GM10248 (cell line): ENCODE measurements at places on chromosomes 12 and 14.

DNA sequence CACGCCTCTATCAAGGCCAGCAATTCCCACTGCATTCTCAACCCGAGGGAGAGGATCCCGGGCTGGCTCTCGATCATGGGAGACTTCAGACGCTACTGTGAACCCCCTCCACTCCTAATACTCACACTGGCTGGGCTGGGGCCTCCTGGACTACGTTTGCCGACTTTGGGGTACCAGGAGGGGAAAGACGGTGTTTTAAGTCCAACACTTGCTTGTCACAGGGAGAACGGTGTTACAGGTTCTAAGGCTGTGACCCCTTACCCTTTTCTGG, 463 bp downstream of the NACA start:
- DNase-seq, result no peak

GRCh38 chr12:66829660-66830325, 150.9 kb upstream of the GRIP1 start:
- DNase-seq, result no peak

DNA sequence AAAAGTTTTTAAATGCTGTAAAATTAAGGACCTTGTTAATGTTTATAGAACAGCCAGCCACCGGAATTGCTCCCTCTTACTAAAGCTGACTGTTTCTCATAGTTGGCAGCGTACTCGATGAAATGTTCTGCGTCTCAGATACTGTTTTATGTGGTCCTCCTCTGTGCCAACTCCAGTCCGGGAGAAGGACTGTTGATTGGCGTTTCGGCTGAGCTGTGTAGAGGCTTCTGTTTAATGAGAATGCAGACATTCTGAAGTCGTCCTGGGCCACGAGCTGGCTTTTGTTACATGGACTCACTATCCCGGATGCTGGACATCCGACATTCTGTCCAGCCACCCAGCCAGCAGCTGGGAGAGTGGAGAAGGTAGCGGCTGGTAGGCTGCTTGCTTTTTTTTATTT, 75.4 kb downstream of the WDR20 start:
- DNase-seq, result no peak

GRCh38 chr14:75566752-75567151, 11.7 kb upstream of the FLVCR2 start:
- no peak for DNase-seq

GRCh38 chr12:106942775-106943174, 12.9 kb upstream of the TMEM263 start:
- no peak for DNase-seq

DNA sequence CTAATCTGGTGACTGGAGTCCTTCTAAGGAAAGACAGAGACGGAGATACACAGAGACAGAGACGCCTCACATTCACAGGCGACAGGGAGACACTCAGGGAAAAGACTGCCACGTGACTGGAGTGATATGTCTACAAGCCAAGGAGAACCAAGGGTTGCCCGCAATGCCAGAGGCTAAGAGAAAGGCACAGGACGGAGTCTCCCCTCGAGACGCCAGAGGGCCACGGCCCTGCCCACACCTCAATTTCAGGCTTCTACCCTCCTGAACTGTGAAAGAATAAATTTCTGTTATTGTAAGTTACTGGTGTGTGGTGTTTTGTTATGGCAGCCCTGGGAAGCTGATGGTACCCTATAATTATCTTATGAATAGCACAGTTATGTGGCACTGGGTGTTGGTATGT, 11.6 kb upstream of the RAN start:
- DNase-seq, result no peak

DNA sequence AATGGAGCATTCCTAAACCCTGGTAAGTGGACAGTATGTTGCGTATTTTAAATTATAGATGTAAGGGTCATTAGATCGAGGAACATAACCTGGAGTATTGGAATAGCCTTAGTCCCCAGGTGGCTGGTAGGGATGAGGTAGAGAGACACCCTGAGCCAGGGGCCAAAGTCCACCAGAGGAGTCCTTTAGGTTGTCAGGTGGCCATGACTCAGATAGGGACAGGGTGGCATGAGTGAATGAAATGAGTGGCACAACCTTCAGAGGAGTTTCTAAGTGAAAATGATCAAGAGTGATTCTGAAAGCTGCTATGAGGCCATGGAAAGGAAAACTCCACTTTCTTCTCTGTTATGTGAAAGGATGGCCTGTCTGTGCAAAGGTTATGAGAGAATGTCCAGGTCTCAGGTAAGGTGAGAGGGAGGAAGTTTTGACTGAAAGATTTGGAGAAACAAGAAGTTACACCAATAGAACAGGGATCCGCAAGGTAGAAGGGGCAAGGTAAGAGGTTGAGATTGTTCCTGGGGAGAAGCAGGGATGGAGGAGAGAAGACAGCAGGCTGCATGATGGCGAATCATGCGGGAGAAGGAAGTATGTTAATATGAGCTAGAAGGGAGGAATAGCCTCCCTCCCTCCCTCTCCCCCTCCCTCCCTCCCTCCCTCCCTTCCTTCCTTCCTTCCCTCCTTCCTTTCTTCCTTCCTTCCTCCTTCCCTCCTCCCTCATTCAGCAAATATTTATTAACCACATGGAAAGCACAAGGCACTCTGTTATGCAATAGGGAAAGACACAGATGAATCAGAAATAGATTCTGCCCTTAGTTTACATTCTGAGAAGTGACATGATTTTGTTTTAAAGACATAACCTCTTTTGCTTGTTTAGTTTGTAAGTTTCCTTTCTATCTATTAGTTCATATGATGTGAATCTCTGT, 14.0 kb upstream of the RIPK3 start:
- no peak for DNase-seq

- no peak for DNase-seq
Measured at GRCh38 chr14:33126433-33126832, 187.8 kb downstream of the NPAS3 start.

- no peak for DNase-seq
Measured at GRCh38 chr12:25965682-25966081, 7.2 kb downstream of the RASSF8 start.

DNA sequence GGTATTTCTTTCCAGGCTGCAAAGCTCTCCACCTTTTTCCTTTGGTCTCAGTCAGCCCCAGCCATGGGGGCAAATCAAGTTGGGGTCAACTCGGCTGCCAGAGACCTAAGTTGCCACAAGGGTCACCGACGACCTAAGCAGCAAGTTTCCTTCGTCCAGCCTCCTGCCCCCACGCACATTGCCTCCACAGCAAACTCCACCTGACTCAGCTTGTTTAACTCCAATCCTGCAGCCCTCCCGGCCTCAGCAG, 767 bp upstream of the KCNMB4 start:
- DNase-seq, result no peak

- DNase-seq, result peak; percentile 98
Measured at GRCh38 chr12:109880043-109880931, at the start of gene GLTP. Gene GLTP, minus strand, starts transcription at chr12:109880541. Its CDS starts 167 bp downstream, at chr12:109880374.

GRCh38 chr12:54394986-54395385, 10.5 kb upstream of the ZNF385A start:
- no peak for DNase-seq

- no peak for DNase-seq
Measured at GRCh38 chr12:131851741-131852550, 23.8 kb downstream of the MMP17 start.

GRCh38 chr12:6070472-6071257, 53.8 kb downstream of the VWF start:
- no peak for DNase-seq

GRCh38 chr14:97277711-97278110, 480.5 kb downstream of the VRK1 start:
- DNase-seq, result no peak

DNA sequence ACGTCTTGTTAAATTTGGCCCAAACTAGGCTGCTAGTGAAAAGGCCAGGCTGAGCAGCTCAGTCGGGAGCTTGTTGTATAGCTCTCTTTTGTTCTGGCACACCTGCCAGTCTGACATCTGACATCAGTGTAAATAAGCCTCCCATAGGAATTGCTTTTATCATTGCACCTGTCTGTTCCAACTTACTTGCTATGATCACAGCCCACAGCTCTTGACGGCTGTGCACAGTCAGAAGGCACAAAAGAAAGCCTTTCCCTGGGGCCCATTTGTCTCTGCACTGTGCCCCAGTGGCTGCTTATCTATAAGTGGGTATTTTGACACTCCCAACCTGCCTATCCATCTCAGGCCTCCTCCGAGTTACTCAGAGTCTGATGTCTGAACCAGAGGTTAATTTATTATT, 324.5 kb downstream of the NUAK1 start:
- no peak for DNase-seq

GRCh38 chr12:80187660-80188090, 88.3 kb downstream of the OTOGL start:
- no peak for DNase-seq

DNA sequence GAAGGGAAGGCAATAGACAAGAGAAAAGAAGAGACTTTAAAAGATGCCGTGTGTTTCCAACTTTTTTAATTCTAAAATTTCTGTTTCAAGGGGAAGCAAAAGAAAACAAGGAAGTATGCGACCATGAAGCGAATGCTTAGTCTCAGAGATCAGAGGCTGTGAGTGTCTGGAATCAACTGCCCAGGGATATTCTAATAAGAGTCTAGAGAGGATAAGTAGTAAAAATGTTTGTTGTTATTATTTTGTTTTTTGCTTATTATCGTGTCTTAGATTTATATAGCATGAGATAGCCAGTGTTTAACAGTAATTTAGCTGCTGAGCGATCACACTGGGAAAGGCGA, 421 bp downstream of the FCF1 start:
- DNase-seq, result no peak

DNA sequence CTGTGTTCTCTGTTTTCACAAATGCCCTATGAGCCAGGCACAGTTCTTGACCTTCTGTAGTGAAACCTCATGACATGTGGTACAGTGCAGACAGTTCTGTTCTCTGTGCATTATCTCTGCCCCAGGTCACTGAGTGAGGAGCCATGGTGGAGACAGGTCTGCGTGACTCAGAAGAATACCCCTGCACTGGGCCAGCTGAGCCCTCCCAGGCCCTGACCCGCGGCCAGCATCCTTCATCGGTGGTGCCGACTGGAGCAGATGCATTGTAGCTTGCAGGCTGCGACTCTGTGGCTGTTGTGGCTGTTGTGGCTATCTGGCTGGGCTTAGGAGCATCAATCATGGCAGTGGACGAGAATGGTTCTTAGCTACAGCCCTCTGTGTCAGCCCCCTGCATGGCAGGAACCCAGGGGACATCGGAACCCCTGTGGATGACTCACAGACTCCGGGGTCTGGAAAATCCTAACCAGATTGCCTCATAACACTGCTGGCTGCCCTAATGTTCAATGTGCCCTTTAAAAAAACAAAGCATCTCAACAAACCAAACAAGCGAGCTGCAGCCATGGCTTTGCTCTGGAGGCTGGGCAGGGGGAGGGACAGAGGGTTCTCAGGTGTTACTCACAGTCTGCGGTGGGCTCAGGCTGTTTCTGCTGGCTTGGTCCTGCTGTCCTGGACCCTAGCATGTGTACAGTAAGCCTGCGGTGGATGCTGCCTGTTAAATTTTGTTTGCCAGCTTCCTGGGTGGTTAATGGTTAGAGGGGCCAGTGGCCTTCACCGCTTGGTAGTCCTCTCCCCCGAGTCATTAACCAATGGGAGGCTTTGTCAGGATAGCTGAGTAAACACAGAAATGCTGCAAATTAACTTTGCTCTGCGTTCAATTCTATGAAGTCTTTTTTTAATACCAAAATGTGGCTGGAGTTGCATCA, at the start of gene SERPINA6:
SERPINA6 (minus strand) TSS at position 689 of the 923 bp plus-strand sequence. CDS start 8,688 bp downstream, outside the sequence.
- DNase-seq, result peak; percentile 3

DNA sequence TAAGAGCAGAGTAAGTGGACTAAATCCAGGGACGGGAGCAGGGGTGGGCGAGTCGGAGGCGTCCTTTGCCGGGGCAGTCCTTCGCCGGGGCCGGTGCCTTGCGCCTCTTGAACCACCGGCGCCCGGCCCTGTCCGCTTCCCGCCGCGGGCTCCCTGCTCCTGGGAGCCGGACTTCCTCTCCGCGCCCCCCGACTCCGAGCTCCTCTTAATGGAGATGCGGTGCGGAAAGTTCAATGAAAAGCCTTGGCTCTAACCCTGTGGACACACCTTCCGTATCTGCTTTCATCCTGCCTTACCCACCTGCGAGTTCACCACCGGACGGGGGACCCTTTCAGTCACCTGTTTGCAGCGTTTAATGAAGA, 412 bp downstream of the FGFR1OP2 start:
- no peak for DNase-seq

GRCh38 chr12:45458238-45458637, 242.3 kb downstream of the ANO6 start:
- DNase-seq, result no peak

DNA sequence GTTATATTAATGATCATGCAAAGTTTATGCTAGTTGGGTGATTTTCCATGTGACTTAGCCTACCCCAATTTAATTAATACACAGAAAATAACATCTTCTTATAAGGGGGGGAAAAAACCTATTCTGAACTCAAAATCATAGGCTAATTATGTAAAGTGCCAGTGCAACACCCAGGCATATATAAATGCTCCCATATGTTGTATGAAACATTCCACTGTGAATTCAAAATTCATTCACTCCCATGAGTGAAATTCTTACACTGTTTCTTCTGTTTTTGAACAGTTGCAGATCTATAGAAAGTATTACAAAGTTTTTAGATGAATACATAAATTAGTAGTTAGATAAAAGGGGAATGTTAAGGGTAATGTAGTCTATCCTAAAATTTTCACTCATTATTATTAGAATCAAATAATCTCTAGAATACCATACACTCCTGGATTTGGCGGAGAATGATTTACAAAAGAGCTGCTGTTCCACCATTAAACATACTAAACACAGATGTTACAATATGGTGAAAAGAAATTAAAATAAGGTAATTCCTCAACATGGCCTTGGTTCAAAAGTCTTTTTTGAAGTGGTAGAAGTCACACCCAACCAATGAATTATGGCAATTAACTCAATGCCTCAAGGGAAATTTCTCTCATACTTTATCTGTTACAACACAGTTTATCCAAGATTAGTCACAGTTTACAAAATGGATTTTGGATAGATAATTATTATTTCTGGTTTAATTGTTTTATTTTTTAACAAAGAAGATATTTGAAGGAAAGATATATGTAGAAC, 454.1 kb upstream of the FLRT2 start:
- no peak for DNase-seq

- peak; percentile 44 for DNase-seq
Measured at GRCh38 chr14:31127690-31128089, 79.9 kb downstream of the HECTD1 start.

GRCh38 chr12:4871514-4871913, 38.2 kb upstream of the KCNA1 start:
- DNase-seq, result no peak

GRCh38 chr14:89586258-89587135, 169.5 kb upstream of the FOXN3 start:
- no peak for DNase-seq

- DNase-seq, result no peak
Measured at GRCh38 chr12:3133405-3133783, 56.2 kb downstream of the TSPAN9 start.

- no peak for DNase-seq
Measured at GRCh38 chr12:112007945-112008344, 5.0 kb downstream of the TMEM116 start.

- DNase-seq, result no peak
Measured at GRCh38 chr14:104601786-104602185, 2.8 kb downstream of the TMEM179 start.

- no peak for DNase-seq
Measured at GRCh38 chr12:44053549-44054127, 217.8 kb downstream of the TMEM117 start.
